Endothelial cell (in vitro differentiated cells): ENCODE measurements at places on chromosomes 5 and 9. TPM values are rescaled to one million over a fixed set of nuclear protein-coding genes. Genes with fewer than 3 reads are reported as not detected.

DNA sequence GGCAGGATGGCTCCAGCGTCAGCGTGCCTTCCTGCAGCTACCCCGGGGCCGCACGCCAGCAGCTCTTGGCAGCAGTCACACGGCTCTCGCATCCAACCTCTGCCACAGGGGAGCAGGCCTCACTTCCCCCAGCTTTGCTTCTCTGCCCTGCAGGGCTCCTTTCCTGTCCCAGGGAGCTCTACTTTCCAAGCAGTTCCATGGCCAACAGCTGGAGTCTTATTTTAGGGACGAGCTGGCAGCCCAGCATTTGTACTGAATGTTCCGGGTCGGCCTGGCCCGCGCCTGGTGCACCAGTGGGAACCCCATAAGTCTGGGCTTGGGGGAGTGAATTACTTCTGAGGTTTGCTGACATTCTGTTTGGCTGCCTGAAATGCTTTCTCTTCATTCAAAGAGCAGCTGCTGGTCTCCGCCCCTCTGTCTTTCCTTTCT lies 34.6 kb downstream of the GADD45G start:
- H3K4me1 ChIP-seq, result peaks cover 6% of the 10 kb centered on the region
- H3K27me3 ChIP-seq, result no peaks in the 10 kb centered on the region
- H3K27ac ChIP-seq, result peak overlapping the region; percentile 77
- no peak overlapping the region for H3K4me3 ChIP-seq
- DNase-seq, result no peak
- no peaks in the 10 kb centered on the region for H3K36me3 ChIP-seq

GRCh38 chr5:180591311-180591887 lies at the start of gene SCGB3A1:
SCGB3A1 (minus strand) TSS chr5:180591499; CDS start chr5:180591462, 37 bp downstream.
- peak within 1 kb of the TSS; percentile 88 for H3K4me3 ChIP-seq
- H3K4me1 ChIP-seq, result peaks cover 15% of the 10 kb centered on the region
- peak within 1 kb of the TSS; percentile 81 for H3K27ac ChIP-seq
- DNase-seq, result no peak
- peaks cover 16% of the 10 kb centered on the region for H3K36me3 ChIP-seq

DNA sequence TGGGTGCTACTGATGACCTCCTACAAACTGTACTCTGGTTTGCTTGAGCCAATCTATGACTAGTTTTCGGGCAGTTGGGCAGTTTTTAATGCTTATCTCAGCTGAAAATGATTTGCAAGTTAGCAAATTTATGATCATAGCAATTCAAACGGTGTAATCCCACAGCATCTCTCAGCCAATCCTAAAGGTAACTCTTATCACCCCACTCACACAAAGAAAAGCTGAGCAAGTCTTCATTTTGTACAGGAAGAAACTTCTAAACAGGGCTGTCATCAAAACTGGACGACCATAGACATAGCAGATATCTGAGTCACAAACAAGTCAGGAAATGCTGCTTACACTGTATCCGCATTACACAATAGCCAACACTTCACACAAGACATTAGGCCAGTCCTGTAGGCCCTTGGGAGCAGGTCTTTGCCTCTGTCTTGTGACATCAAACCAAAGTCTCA lies 2.6 kb upstream of the ENC1 start:
- peaks cover 12% of the 10 kb centered on the region for H3K36me3 ChIP-seq
- H3K27ac ChIP-seq, result peak overlapping the region; percentile 93
- H3K4me3 ChIP-seq, result no peak overlapping the region
- peaks cover 45% of the 10 kb centered on the region for H3K4me1 ChIP-seq

DNA sequence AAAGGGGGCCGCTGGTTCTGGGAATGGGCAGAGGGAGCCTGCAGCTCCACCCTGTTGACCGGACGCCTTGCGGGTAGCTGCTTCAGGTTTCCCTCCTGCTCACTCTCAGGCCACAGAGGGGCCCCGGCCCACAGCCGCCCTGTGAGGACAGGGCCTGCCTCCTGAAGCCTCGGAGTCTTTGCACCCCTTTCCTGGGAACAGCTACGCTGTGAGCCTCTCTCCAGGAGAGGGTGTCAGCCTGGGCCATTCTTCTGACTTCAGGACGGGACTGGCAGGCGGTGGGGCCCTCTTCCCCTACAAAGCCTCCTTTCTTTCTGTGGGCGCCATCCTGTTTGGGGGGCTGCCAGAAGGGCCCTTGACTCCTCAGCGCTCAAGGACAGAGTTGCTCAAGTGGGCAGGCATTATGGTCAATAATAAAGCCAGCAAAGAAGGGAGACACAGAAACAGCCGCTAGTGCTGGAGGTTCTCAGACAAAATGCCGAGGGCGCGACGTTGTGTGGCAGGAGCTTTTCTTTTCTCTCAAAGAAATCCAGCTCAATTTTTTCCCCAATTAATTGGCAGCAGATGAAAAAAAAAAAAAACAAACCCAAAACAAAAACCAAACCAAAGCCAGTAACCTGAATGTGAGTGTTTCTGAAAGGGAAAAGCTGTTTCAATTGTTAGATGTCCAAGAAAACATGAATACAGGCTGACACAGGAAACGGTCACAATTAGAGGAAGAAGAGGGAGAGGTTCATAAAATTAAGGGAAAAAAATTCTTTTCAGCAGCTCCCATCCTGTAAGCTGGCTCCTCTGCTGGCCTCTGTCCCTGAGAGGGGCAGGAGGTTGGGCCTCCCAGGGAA lies 12.8 kb upstream of the SLC25A51 start:
- DNase-seq, result no peak
- peaks cover 71% of the 10 kb centered on the region for H3K4me1 ChIP-seq
- H3K27me3 ChIP-seq, result peaks cover 10% of the 10 kb centered on the region
- peak overlapping the region; percentile 95 for H3K27ac ChIP-seq

- H3K4me1 ChIP-seq, result peaks cover 20% of the 10 kb centered on the region
- no peak for DNase-seq
- no peak overlapping the region for H3K27ac ChIP-seq
- H3K36me3 ChIP-seq, result peaks cover 12% of the 10 kb centered on the region
Observed at GRCh38 chr9:114220061-114220541, 64.8 kb downstream of the COL27A1 start.

DNA sequence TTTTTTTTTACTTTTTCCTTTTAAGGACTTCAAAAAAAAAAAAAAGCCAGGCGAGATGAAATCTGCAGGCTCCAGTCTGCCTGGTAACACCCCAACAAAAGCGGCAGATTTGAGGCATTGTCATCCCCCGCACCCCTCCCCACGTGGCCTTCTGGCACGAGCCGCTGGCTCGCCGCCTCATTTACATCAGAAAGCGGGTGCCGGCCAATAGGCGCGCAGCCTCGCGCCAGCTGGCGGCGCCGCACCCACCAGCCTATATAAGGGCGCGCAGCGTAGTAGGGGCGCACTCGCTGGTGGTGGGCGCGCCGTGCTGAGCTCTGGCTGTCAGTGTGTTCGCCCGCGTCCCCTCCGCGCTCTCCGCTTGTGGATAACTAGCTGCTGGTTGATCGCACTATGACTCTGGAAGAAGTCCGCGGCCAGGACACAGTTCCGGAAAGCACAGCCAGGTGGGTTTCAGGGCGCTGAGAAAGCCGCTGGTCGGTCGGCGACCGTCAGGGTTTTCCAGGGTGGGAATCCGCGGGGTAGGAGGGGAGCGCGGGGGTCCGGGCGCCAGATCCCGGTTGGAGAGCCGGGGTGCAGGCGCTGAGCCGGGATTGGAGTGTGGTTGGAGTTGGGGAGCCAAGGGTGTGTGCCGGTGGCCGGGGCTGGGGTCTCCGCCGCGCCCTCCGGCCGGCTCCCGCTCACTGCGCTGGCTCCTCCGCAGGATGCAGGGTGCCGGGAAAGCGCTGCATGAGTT lies at the start of gene GADD45G:
GADD45G (plus strand) TSS at position 284 of the 736 bp plus-strand sequence; CDS start at position 394, 110 bp downstream.
- H3K27me3 ChIP-seq, result peaks cover 3% of the 10 kb centered on the region
- H3K4me1 ChIP-seq, result peaks cover 17% of the 10 kb centered on the region
- H3K27ac ChIP-seq, result no peak within 1 kb of the TSS
- no peaks in the 10 kb centered on the region for H3K36me3 ChIP-seq
- DNase-seq, result peak; percentile 81

DNA sequence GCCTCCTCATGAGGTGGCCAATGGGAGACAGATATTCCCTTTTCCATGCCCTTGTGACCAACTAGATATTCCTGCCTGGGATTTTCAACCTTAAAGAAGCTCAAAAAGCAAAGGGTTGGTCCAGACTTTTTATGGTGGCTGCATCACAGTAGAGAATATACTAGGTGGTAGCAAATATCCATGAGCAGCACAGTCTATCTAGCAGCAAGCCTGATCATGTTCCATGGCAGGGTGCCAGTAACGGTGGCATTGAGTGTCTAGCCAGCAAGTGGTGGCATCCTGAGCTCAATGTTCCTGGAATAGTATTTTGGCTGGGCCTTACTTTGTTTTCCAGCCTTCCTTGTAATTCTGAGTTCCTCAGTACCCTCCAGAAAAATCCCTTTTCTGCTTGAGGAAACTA lies 25.8 kb downstream of the CDC25C start:
- peaks cover 3% of the 10 kb centered on the region for H3K36me3 ChIP-seq
- H3K4me3 ChIP-seq, result no peak overlapping the region
- no peak overlapping the region for H3K27ac ChIP-seq
- no peaks in the 10 kb centered on the region for H3K4me1 ChIP-seq
- H3K27me3 ChIP-seq, result no peaks in the 10 kb centered on the region

- no peak overlapping the region for H3K4me3 ChIP-seq
- peak overlapping the region; percentile 5 for H3K27ac ChIP-seq
- H3K36me3 ChIP-seq, result peaks cover 27% of the 10 kb centered on the region
- H3K27me3 ChIP-seq, result no peaks in the 10 kb centered on the region
Observed at GRCh38 chr9:13174906-13175639, 104.4 kb downstream of the MPDZ start.

DNA sequence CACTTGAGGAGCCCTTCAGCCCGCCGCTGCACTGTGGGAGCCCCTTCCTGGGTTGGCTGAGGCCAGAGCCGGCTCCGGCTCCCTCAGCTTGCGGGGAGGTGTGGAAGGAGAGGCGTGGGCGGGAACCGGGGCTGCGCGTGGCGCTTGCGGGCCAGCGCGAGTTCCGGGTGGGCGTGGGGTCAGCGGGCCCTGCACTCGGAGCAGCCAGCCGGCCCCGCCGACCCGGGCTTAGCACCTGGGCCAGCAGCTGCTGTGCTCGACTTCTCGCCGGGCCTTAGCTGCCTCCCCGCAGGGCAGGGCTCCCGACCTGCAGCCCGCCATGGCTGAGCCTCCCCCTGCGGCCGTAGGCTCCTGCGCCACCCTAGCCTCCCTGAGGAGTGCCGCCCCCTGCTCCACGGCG lies 6.2 kb upstream of the SHB start:
- H3K27ac ChIP-seq, result no peak overlapping the region
- H3K36me3 ChIP-seq, result no peaks in the 10 kb centered on the region
- no peak for DNase-seq
- H3K4me1 ChIP-seq, result peaks cover 21% of the 10 kb centered on the region
- H3K4me3 ChIP-seq, result no peak overlapping the region

DNA sequence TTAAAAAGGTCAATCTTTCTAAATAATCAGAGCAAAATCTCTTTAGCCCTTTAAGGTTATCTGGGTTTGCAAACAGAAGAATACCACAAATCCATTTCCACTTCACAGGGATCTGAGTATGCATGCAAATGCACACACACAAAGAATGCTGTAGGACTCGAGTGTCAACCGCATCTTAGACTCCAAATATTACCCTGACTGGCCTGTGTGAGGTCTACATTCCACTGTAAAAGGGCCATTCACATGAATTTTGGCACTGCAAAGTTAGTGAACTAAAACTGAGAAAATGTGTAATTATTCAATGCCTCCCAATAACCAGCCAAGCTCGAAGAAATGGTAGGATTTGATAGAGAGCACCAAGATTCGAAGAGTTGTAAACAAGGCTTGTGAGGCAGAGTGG lies 199.9 kb downstream of the AGTPBP1 start:
- no peaks in the 10 kb centered on the region for H3K27me3 ChIP-seq
- H3K4me1 ChIP-seq, result peaks cover 2% of the 10 kb centered on the region
- no peak overlapping the region for H3K4me3 ChIP-seq
- no peak overlapping the region for H3K27ac ChIP-seq
- DNase-seq, result no peak

DNA sequence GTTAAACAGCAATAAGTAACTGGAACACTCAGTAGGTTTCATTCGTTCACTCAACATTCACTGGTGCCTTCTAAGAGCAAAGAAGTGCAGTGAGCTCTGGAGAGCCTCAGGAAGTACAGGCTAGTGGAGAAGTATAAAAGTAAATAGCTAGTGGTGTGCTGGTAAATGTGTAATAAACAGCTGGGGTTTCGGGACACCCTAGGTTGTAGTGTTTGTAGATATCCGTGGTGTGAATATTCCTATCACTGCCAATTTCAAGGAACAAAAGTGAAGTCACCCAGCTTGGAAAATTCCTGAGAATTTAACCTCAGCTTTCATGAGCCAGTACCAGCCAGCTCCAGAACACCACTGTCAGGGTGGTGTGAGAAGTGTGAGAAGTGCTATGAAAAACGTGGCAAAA lies 75.9 kb downstream of the GABBR2 start:
- H3K4me1 ChIP-seq, result no peaks in the 10 kb centered on the region
- no peak overlapping the region for H3K4me3 ChIP-seq
- H3K27ac ChIP-seq, result no peak overlapping the region
- no peaks in the 10 kb centered on the region for H3K36me3 ChIP-seq

- no peak for DNase-seq
- no peak overlapping the region for H3K4me3 ChIP-seq
- H3K27me3 ChIP-seq, result no peaks in the 10 kb centered on the region
- H3K36me3 ChIP-seq, result peaks cover 6% of the 10 kb centered on the region
- no peak overlapping the region for H3K27ac ChIP-seq
- no peaks in the 10 kb centered on the region for H3K4me1 ChIP-seq
Observed at GRCh38 chr9:74478606-74479005, 18.5 kb upstream of the RORB start.

DNA sequence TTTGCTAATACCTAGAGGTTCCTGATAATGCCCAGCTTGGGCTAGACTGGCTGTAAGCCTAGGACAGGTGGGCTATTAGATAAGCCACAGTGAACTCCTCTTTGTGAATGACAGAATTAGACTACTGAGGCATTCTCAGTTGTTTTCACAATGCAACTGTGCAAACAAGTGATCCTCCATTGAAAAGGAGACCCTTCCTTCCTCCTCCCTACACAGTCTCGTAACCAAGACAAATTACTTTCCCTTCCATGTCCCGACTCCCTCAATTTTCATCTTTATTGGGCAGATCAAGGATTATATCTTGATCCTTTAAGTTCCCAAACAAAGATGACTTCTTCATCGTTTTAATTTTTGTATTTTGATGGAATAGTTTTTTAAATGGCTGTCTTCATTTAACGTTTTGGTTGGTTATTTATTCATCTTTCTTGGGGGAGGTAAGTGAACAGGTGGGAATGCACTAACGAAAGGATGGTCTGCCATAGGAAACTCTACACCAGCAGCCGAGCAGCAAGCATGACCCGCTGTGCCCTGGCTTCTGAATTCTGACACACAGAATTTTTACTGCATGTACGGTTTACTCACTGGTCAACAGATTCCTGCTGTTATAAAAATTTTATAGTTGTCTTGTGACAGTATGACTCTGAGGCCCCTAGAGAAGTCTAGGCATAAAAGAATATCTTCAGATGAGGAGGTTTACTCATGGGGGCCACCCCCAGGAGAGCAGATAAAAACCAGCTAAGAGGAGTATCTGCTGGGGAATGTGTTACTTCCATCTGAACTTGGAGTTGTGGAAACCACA lies 137.5 kb upstream of the TUT7 start:
- no peaks in the 10 kb centered on the region for H3K27me3 ChIP-seq
- H3K36me3 ChIP-seq, result no peaks in the 10 kb centered on the region
- DNase-seq, result no peak
- H3K27ac ChIP-seq, result no peak overlapping the region
- H3K4me3 ChIP-seq, result no peak overlapping the region

- peaks cover 5% of the 10 kb centered on the region for H3K4me1 ChIP-seq
- H3K27me3 ChIP-seq, result no peaks in the 10 kb centered on the region
- H3K4me3 ChIP-seq, result no peak overlapping the region
- H3K36me3 ChIP-seq, result no peaks in the 10 kb centered on the region
- DNase-seq, result no peak
Observed at GRCh38 chr5:59107692-59108091, 524.8 kb downstream of the RAB3C start.

FOXD4L5 gene
- total RNA-seq, result 0.10 TPM

CBY3 gene
- not detected for total RNA-seq

ZNF608 gene
- 88.0 TPM for total RNA-seq

RECK gene
- 48.2 TPM for total RNA-seq

SAXO1 gene
- total RNA-seq, result not detected
